Amygdala (tissue), 56 donors: ENCODE measurements at places on chromosomes 3 and 15.

- no peak for DNase-seq
Measured at GRCh38 chr15:25787855-25788520, 75.1 kb downstream of the ATP10A start.

- DNase-seq: no peak
Measured at GRCh38 chr3:131427226-131427625, 45.7 kb downstream of the NUDT16 start.

GRCh38 chr3:15636028-15636709, 34.6 kb downstream of the BTD start:
- DNase-seq: no peak

- no peak for DNase-seq
Measured at GRCh38 chr3:125037498-125038150, 18.2 kb downstream of the HEG1 start.

DNA sequence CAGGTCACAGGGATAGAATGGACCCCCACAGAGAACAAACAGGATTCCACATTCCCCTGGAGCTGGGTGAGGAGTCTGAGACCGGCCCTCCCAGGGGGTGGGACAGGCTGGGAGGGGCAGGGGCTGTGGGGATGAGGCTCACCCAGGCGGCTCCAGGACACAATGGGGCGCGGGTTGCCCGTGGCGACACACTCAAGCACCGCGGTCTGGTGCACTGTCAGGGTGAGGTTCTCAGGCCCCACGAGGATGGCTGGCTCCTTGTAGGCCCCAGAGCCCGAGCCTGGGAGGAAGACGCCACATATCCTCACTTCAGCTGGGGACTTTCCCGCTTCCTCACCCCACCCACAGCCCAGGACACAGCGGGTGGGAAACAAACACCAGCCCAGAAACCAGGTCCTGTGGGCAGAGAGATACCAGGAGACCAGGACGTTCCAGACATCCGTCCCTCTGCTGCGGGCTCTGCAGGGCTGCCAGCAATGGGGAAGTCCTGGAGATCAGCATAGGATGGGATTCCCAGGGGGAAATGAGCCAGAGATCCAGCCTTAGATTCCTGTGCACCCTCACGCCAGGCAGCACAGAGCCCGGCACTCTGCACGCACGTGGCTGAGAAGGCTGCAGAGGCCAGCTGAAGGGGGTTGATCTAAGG, 30.2 kb downstream of the RNU5B-1 start:
- no peak for DNase-seq

DNA sequence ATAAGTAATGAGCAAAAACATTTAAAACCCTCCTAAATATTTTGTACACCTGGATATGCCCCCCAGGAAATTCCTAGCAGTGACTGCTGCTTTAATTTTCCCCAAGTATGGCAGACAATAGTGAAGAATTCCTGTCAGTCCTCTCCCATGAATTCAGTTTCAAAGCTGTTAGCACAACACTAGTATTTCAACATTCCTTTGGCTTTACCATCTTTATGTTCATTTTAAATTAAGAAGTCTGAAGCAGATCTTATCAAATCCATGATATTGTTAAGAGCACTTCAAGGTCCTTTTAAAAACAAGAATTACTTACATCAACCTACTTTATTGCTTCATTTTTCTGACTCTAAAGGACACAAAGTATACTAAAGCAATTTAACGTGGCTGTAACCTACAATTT, 28.8 kb upstream of the CDIN1 start:
- no peak for DNase-seq

- DNase-seq: no peak
Measured at GRCh38 chr15:42264795-42265194, 8.2 kb upstream of the GANC start.
